ENCODE measurements at places on chromosomes 3 and 15. TPM values are rescaled to one million over a fixed set of nuclear protein-coding genes. Genes with fewer than 3 reads are reported as not detected.

Gene SLCO2A1
- under 0.01 TPM for total RNA-seq

DNA sequence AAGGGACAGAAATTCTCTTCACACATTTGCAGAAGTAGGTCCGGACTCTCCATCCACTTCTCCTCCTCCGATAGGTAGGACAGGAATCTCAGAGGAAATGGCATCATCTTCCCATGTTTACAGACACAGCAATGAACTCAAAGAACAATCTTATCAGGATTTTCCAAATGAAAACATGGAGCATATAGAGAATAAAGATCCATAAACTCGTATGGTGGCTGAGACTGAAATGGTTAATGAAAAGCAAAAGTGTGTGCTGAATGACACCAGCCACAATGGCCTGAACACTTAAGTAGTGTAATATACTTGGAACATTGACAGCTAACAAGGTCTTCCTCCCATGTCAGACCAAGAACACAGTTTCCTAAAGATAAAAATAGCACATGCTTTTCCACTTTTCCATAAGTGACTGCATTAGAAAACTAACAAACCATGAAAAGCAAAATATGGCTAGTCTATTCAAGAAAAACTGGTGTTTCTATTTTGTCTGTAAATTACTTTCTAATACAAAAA is 5.8 kb downstream of the CCRL2 start:
- no peak for DNase-seq

DNA sequence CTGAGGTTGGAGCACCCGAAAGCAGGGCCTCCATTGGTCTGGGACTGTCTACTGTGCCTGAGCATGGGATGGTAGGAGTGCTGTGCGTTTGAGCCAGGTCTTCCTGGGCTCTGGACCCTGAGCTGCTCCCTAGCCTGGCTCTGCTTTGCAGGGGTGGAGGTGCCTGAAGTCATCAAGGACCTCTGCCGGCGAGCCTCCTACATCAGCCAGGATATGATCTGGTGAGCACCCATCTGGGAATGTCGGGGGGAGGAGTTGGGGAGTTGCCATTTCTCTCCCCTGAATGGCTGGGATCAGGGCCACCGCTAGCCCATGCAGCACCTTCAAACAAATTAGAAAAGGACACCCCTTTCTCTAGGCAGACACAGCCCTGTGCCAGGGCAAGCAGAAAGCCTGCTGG is 20.7 kb downstream of the DUOX1 start:
- DNase-seq: no peak

GRCh38 chr15:88986949-88987590 is 73.9 kb upstream of the MFGE8 start:
- DNase-seq: no peak
